SIG-M5 (cell line): ENCODE measurements at places on chromosomes 2 and 18.

DNA sequence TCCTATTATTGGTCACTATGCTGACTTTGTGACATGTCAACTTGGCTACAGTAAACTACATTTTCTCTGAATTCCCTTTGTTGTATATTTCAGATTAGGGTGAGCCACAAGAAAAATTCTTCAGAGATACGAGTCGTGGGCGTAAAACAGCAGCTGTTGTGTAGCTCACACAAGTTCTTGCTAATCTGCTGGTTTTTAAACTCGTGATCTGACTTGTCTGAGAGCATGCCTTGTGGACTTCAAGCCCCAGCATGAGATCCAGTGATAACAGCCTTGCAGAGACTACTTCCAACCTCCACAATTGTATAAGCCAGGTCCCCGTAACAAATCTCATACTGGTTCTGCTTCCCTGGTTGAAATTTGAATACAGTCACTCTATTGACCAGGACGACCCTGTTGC, 259.8 kb upstream of the LYPD1 start:
- no peak for DNase-seq

- no peak for DNase-seq
Observed at GRCh38 chr2:55268288-55268906, 634 bp downstream of the MTIF2 start.

DNA sequence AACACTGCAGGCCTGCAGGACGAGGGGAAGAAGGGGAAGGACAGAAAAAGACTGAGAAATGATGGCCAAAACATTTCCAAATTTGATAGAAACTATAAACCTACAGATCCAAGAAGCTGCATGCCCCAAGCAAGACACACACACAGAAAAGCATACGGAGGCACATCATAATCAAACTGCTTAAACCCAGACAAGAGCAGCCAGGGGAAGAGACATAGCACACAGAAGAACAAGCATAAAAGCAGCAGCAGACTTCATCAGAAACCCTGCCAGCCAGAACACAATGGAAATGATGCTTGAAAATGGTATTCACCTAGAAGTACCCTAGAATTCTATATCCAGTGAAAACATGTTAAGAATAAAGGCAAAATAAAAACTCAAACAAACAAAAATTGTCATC, 57.2 kb upstream of the RNU4ATAC start:
- no peak for DNase-seq

- no peak for DNase-seq
Observed at GRCh38 chr2:50116096-50117010, 915.6 kb downstream of the NRXN1 start.

GRCh38 chr2:112839407-112840067, 3.0 kb upstream of the IL1B start:
- peak; percentile 89 for DNase-seq

GRCh38 chr2:97644023-97644717, 1.7 kb upstream of the COX5B start:
- no peak for DNase-seq

DNA sequence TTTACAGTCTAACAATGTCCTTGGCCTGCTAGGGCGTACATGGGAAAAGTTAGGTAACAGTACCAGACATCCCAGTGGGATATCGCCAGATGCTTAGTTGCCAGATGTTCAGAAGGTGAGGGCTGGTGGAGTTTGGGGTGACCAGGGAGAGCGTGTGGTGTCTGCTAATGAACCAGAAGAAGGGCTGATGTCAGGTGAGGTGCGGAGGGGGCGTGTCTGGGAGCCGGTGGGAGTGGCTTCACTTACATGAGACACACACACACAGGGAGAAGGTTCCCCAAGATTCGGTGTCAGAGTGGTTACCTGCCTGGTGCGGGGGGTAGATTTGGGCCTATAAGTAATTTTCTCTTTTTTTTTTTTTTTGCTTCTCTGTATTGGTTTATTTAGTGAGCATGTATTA, 12.2 kb downstream of the RAB31 start:
- DNase-seq = no peak

GRCh38 chr2:23436346-23437098, 51.5 kb downstream of the KLHL29 start:
- no peak for DNase-seq
